ENCODE measurements at places on chromosomes 4 and X. TPM values are rescaled to one million over a fixed set of nuclear protein-coding genes. Genes with fewer than 3 reads are reported as not detected.

- DNase-seq: peak; percentile 10
Measured at GRCh38 chrX:18537068-18537467, 111.7 kb downstream of the CDKL5 start.

DNA sequence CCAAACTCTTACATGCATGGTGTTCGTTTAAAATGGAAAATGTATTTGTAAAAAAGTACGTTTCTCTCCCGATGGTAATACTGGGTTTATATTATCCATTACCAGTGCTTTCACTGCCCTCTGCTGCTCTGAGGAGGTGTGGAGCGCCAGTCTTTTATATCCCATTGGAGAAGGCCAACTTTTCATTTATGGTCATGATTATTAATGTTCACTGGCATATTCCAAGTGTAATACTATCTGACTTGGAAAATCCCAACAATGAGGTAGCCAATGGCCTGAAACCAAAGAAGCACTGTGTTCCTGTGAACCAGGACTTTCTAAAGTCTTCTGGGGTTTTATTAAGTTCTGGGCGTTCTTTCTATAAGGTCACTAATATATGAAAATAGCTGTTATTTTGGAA lies 80.7 kb downstream of the SYNPO2 start:
- DNase-seq: peak; percentile 51

DNA sequence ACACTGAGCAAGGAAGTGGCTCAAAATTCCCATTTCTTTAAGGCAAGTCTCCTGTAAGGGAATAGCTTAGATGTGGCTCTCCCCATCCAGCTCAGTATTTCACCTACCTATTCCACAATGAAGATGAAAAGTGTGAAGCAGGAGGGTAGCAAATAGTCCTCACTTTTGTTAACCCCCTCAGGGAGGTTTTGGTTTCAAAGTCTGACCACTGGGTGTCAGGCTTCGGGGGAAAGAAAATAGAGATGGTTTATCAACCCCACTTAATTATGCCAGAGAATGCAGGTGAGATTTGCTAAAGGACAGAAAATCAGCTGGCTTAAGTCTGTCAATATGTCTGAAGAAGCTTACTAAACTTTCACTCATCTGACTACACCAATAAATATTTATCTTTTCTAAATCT lies 69.5 kb downstream of the DHX15 start:
- no peak for DNase-seq

DNA sequence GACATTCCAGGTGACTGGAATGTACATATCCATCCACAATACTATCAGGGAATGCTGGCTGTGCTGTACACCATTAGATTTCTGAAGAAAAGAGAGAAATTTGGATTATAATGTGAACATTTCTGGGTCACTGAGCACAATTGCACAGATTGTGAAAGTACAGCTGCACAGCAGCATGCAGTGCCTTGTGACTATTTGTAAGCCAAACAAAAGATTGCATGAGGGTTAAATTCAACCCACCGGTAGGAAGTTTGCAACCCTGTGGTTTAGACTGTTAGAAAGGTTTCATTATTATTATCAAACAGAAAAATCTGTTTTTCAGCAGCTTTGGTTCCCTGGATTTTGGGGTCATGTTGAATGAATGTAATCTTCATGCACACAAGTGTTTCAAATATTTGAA lies 24.5 kb downstream of the DDIT4L start:
- no peak for DNase-seq

DNA sequence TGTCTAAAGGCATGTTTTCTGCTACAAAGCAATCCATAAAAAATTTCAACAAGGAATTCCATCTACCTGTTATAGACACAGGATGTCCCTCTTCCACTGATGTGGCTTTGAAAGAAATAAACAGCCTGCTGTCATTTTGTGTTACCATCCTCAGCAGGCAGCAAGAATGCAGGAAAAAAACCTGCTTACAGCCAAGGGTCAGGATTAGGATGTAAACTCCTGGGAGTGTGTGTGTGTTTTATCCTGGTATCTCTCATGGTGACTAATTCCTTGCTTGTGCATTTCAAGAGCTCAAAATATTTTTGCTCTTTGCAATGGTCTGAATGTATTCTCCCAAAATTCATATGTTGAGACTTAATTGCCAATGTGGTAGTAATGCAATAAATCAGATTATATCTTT lies 28.6 kb upstream of the SFRP2 start:
- DNase-seq: no peak

DNA sequence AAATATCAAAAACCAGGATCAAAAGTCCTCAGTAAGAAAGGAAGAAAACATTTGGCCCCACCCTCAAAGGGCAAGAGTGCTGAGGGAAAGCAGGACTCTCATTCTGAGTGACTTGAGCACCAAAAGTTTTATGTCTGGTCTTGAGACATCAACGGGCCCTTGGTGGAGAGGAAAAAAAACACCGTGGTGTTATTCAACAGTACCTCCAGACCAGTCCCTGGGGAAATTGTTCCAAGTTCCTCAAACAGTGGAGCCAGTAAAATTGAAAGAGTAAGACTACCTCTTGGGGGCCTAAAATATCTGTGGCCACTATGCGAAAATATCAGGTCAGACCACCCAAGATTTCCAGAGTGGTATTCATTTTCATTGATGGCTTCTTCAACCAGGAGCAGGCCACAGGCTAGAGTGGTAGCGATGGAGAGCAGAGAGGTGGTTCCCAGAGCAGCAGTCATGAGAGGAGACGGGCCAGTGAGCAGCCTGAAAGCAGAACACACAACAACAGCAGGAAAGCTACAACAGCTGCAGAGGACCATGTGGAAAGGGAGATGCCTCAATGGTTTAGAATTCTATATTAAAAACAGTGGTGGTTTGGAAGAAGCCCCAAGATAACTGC lies 63.7 kb upstream of the RPL34 start:
- no peak for DNase-seq

- DNase-seq: no peak
Measured at GRCh38 chr4:11592276-11592675, 163.6 kb upstream of the HS3ST1 start.

DNA sequence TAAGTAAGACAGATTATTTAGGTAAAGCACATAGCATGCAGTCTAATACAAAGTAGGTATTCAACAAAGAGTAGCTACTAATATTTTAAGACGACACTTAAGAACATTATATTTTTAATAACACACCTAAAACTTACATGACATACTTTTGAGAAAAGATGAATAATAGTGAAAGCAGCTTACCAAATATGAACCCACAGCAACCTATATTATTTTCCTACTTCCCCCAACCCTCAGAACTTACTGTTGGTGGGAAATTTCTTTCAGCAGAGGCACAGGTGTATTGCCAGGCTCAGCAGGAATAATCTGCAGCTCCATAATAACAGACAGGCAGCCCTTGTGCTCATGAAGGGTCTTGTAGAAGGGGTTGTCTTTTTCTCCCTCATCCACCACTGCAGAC lies 498.9 kb downstream of the GLUD2 start:
- DNase-seq: no peak

- DNase-seq: no peak
Measured at GRCh38 chrX:33204889-33205288, 6.5 kb downstream of the DMD start.

GRCh38 chr4:149183638-149184037 lies 632.0 kb downstream of the IQCM start:
- DNase-seq: no peak

DNA sequence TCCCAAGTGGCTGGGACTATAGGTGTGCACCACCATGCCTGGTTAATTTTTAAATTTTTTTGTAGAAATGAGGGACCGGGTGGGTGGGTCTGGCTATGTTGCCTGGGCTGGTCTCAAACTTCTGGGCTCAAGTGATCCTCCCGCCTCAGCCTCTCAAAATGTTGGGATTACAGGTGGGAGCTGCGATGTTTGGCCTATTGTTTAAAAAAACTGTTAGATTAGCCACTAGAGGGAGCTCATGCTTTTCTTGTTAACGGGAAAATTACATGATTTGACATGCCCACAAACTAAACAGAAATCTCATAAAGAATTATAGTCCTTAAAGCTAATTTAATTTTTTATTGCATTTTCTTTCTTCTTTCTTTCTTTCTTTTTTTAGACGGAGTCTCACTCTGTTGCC lies 5.0 kb upstream of the SDAD1 start:
- DNase-seq: no peak

- no peak for DNase-seq
Measured at GRCh38 chr4:85828027-85828890, 353.3 kb downstream of the ARHGAP24 start.

DNA sequence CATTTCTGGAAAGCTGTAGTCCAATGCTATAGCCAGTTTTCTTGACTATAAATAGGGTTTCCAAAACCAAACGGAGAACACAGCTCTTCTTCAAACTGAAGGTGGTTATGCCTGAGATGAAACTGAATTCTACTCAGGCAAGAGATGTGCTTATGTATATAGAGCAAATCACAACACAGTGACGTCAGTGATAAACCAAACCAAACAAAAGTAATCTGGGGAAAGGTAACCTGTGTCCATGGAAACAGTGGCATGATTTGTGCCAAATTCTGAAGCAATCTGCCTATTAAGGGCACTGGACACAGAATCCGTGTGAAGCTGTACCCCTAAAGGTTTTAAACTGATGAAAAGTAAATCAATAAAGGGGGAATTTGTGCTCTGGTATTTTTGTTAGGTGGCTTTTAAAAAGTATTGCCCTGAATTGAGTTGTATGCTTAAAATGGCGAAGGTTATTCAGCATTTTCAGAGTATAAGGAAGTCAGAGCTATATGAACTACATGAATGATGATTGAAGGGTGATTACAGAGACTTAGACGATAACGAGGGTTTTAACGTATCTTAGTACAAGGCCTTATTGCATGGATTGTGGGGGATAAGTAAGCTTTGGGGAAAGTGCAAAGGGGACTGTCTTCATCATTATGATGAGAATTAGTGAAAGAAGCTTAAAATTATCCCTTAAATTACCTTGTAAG lies 38.6 kb downstream of the NPY5R start:
- no peak for DNase-seq

- no peak for DNase-seq
Measured at GRCh38 chr4:155899891-155900290, 3.6 kb upstream of the TDO2 start.

GRCh38 chrX:39226251-39226650 lies 425.0 kb downstream of the MID1IP1 start:
- no peak for DNase-seq

DNA sequence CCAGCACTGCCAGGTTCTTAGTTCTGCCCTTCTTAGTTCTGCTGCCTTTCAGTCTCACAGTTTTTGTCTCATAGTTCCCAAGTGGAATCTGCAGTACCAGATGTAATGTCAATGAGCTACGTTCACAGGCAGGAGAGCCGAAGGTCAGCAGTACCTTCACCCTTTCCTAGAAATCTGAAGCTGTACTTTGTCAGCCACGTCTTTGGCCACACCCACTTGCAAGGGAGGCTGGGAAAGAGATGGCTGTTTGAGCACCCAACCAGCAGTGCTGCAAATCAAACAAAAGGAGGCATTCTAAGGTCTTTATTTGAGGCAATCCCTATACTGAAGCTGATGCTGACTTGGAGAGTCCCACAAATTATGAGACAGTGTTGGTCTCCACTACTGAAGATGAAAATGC lies 199.1 kb upstream of the NPY2R start:
- no peak for DNase-seq

GRCh38 chr4:171622729-171623128 lies 190.5 kb upstream of the GALNTL6 start:
- no peak for DNase-seq

The CLIC2 gene
- 4.0 TPM for total RNA-seq

The SLC49A3 gene
- 2.6 TPM for total RNA-seq

The FAM133A gene
- 15.1 TPM for total RNA-seq

The UGT2B15 gene
- total RNA-seq: not detected

The HHIP gene
- total RNA-seq: 0.82 TPM

The SPANXB1 gene
- not detected for total RNA-seq

The MAGEA11 gene
- total RNA-seq: not detected

The ARMCX1 gene
- total RNA-seq: 23.5 TPM

The IL21 gene
- not detected for total RNA-seq

The DRP2 gene
- total RNA-seq: 0.68 TPM

The SPANXC gene
- not detected for total RNA-seq
